ENCODE measurements at places on chromosomes 11 and 22.
A peak's percentile ranks its signal among the peaks of the same experiment; 100 is the strongest.

GRCh38 chr22:23116506-23117263 is 25.1 kb downstream of the RSPH14 start:
- DNase-seq = no peak

- DNase-seq = no peak
Measured at GRCh38 chr11:31264834-31265233, 104.7 kb downstream of the DCDC1 start.

DNA sequence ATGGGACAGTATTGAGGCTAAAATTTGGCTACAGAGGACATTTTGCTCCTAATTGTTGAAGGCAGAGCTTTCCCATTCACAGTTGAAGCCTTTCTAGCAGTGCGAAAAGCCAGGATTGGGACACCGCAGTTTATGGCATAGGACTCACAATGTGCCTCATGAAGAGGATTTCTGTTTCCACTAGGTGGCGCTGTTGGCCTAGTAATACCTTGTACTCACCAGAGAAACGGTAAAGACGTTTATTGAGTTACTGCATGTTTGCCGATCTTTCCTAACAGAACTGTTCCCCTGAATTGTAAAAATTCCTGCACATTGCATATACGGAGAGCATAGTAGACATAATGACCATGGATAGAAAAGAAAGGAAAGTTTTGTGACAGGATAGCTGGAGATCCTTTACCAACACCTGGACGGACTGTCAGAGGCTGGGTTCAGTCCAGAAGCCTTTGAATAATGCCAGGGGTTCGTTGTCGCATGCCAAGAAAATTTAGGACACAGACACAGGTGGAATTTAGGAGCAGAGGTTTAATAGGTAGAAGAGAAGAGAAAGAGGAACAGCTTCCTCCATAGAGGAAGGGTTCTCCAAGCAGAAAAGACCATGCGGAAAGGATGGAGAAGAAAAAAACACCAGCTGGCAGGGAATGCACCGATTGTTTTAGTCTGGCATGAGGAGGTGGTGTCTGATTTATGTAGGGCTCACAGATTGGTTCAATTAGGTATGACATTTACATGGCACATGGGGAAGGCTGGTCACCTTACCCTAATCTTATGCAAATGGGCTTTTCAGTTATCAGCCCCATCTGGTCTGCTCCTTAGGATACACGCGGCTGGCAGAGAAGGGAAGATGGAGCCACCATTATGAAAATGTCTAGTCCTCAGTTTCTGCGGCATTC is 10.8 kb upstream of the OR51D1 start:
- no peak for DNase-seq

GRCh38 chr22:40594924-40595323 is 41.6 kb downstream of the MRTFA start:
- no peak for DNase-seq

GRCh38 chr11:67031791-67032561 is 9.0 kb downstream of the SYT12 start:
- no peak for DNase-seq

- no peak for DNase-seq
Measured at GRCh38 chr11:2573240-2574042, 126.4 kb downstream of the KCNQ1OT1 start.

- DNase-seq = no peak
Measured at GRCh38 chr11:84292006-84292405, 1005.8 kb upstream of the CCDC90B start.

DNA sequence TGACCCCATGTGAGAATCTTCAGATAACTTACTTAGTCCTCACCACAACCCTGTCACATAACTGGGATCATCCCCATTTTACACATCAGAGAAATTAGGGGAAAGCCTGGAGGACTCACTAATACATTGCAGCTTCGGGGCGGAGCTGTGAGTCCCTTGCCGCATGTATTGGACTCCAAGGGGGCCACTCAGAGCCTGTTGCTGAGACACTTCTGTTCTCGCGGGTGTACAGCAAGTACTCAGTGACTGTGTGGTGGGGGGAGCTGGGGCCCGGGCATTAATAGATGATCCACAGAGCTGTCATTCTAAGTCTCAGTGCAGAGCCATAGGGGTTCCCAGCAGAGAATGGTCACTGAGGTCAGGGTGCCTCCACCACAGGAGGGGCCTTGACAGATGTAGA is 13.5 kb downstream of the OAF start:
- DNase-seq = no peak

DNA sequence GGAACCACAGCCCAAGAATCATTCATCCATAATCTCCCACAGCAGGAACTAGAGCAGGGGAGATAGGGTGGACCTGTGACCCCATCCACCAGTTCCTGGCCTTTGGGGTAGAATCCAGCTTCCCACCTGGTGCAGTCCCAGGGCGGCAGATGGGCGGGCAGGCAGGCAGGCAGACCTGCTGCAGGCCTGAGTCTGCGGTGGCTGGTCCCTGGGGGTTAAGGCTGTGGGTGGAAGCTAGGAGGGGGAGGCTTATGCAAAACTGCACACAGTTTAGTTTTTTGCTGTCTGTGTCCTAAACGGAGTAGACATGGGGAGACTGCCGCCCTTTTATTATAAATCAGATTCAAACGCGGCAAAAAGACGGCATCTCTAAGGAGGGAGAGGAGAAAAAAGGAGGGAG is 4.5 kb upstream of the NEFH start:
- no peak for DNase-seq

DNA sequence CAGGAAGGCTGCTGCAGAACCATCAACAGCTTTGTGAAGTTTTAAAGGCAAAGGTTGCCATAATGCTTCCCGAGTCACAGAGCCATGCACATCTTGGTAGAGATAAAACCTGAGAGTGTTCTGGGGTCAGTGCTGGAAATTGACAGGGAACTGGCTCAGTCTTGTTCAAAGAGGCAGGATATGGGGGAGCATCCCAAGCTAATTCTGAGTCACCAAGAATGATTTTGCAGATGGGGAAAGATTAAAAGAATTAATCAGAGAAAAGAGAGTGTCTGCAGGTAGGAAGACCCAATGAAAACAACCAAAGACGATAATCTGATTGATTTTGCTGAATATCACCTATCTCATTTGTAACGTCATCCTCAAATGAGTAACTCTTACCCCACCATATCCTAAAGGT is 99.9 kb upstream of the CD44 start:
- DNase-seq = no peak

DNA sequence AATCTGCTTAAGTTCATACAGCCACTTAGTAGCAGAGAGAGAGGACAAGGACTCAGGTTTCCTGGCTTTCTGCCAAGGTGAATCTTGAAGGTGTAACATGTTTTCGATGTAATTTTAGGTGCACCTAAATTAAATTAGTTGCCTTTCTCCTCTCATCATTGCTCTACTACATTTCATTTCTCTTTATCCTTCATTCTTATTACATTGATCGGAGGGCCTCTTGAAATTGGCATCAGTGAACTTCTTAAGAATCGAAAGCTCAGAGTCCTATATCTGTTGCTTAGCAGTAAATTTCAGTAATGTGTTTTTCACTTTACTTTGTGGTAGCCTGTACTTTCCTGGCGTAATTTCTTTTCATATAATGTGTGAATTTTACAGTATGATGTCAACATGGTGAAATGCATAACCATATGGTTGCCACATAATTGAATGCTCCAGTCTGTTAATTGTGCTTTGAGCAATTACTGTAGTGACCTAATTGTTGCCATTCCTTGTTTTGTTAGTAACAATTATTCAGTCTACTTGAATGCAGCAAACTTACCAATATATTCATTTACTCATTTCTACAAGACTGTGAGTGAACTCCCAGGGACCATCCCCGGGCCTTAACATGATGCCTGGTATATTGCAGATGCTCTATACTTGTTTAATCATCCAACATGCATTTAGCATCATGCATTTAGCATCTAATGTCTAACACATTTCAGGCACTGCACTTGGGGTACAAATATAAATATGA is 138.1 kb downstream of the MAML2 start:
- DNase-seq = no peak

DNA sequence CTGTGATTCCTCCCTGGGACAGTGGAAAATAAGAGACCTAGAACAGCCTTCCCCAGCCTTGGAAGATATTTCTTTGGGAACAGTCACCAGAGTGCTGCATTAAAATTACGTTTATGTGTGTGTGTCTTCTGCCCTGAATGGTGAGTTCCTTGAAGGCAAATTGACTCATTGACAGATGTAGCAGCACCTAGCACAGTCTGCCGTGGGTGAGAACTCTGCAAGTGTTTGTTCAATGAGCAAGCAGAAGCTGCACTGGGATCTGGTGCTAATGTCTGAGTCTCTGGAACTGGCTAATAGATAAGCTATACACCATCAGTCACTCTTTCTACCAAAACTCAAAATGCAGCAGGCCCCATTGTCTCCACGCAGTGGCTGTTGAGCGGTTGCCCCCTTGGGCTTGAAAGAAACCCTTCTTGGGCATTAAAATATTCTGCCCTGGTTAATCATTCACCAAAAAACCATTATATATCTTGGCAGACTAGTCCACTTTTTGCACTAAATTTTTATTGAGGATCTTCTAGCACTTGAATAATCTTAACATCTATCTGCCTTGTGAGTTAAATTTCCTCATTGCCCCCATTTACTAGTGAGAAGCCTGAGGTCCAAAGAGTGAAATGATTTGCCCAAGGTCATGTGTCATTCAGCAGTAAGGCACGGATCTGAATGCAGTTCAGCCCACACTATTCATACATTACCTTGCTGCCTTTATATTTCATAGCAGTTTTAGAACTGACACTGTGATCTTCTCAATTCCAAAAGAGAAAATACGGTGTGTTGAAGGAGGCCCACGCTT is 87.8 kb upstream of the GALNT18 start:
- no peak for DNase-seq

DNA sequence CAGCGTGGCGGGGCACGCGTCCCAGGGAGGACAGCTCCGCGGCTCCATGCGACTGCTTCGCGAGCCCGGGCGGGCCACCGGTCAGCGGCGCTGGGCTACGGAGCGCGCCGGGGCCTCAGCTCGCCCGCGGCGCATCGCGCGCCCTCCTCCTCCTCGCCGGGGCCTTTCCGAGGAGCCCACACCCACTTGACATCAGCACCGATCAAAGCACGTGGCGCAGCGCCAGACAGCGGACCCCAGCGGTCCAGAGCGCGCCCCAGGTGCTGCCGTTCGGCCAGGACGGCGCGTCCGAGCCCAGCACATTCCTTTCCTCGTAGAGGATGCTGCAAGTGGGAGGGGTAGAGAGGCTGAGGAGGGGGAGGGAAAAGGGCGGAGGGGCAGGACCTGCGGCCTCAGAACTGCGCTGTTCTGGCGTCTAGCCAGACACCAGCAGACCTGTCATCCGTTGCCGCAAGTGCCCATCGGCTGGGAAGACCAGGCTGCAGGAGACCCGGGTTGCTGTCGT is 88.6 kb downstream of the PLEKHA7 start:
- DNase-seq = no peak

DNA sequence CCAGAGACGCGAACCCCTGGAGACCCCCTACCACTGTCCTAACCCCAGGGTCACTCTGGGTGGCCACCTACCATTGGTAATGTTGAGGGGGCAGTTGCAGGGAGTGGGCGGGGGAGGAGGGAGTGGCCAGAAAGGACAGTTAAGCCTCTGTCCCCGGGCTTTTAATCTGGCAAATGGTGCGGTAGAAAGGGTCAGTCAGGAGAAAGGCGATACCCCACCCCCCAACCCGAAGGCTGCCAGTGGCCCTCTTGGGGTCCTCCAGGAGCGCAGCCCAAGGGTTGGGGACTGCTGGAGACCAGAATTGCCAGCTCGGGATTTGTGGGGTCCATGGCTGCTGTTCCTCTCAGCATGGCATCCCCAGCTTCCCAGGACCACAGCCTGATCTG is 742 bp downstream of the P2RY2 start:
- no peak for DNase-seq

DNA sequence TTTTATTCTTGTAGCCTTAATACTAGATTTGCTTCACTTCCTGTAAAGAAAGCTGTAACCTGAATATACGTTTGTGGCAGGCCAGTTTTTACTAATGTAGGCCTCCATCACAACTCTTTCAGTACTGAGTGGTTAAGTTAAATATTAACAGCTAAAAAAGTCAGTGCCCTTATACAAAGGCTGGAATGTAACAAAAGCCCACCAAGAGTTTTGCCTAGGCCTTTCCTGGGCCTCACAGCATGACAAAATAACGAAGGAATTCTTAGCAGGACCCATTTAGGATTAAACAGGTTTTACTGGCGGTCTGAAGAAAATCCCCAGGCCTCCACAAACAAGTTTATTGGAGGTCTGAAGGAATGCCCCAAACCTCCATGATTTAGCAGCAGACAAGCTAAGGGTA is 43.7 kb downstream of the PIWIL3 start:
- no peak for DNase-seq

DNA sequence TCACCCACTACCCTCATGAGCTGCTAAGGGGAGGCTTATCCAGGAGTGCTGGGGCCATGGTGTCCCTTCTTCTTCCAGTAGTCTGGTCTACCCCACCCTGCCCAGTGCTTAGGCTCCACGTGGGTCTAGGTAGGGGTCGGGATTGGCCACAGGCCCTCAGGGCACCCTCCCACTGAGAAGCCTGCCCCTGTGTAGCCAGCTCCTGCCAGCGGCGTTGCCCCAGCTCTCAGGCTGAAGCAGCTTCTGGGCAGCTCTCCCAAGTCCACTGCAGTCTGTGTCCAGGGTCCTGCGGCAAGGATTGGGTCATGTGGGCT is 24.0 kb upstream of the RIC3 start:
- DNase-seq = no peak

DNA sequence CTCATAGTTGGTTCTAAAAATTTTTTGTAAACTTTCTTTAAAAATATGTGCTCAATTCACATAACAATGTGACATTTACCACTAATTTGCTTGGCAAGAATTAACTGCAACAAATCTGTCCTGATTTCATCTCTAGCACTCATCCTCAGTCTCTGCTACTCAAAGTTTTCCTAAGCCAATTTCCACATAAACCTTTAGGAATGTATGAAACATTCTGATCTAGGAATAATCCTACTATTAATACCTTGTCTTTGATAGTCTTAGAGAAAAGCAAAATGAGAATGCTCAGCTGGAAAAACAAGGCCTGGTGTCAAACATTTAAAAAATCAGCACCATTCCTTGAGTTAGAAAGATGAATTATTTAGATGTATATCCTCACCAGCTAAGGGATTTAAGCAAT is 114.3 kb downstream of the CD44 start:
- DNase-seq = no peak

GRCh38 chr11:68904248-68904847 is 657 bp downstream of the IGHMBP2 start:
- DNase-seq = no peak

DNA sequence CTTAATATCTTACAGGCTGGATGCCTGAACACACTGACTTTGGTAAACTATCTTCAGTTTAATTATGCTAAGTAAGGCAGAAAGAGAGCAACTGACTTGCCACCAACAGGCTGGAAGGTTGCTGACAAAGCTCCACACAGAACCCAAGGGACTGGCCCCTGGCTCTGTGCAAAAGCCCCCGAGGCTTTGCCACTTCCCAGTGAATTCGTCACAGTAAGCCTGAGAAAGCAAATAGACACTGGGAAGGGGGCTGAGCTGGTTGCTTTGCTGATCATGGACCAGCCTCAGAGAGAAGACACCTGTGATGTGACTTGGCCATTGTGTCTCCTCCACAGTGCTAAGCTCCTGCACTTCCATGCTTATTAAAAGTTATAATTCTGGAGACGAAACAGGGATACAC is 91.7 kb downstream of the BLID start:
- no peak for DNase-seq

- no peak for DNase-seq
Measured at GRCh38 chr22:42314709-42315391, 44.4 kb upstream of the TCF20 start.

- no peak for DNase-seq
Measured at GRCh38 chr11:129896062-129896461, 684 bp upstream of the NFRKB start.

- DNase-seq = no peak
Measured at GRCh38 chr22:42943981-42944380, 71.0 kb downstream of the PACSIN2 start.

GRCh38 chr11:111044751-111045406 is 200.6 kb upstream of the POU2AF2 start:
- DNase-seq = peak; percentile 4

- DNase-seq = no peak
Measured at GRCh38 chr22:47580121-47580520, 817.7 kb downstream of the TBC1D22A start.
